CD4-positive, CD25-positive, alpha-beta regulatory T cell (primary cell): ENCODE measurements at places on chromosomes 2 and 18.

DNA sequence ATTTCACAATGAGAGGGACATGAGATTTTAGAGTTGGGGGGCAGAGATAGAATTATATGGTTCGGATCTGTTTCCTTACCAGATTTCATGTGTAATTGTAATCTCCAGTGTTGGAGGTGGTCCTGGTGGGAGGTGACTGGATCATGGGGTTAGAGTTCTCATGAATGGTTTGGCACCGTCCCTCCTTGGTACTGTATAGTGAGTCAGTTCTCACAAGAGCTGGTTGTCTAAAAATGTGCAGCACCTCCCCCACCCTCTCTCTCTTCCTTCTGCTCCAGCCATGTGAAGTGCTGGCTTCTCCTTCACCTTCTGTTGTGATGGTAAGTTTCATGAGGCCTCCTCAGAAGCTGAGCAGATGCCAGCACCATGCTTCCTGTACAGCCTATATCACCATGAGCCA lies 138.1 kb downstream of the SCG2 start:
- no peak for DNase-seq

- DNase-seq = no peak
These were observed 220.4 kb upstream of the SLC35G4 start for GRCh38 chr18:11388755-11389680.

GRCh38 chr2:26911911-26912861 lies 58.3 kb upstream of the MAPRE3 start:
- no peak for DNase-seq

DNA sequence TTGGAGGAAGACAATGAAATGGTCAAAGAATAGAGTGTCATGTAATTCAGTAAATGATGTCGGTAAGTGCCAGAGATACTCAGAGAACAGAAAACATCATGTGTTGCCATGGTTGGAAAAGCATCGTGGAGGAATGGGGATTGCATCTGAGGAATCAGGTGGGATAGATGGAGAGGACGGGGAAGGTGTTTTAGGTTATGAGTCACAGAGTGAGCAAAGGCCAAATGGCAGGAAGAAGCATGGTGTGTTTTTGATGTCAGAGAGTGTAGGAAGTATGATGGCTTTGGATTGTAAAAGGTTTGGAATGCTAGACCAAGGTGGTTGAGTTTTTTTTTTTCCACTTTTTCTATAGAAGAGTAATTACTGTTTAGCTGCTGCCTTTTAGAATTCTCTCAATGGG lies 27.5 kb upstream of the CD28 start:
- DNase-seq = no peak

GRCh38 chr2:202378001-202378400 lies 1.9 kb downstream of the BMPR2 start:
- DNase-seq = no peak

- DNase-seq = no peak
These were observed 114.9 kb downstream of the NCK2 start for GRCh38 chr2:105859694-105859951.

DNA sequence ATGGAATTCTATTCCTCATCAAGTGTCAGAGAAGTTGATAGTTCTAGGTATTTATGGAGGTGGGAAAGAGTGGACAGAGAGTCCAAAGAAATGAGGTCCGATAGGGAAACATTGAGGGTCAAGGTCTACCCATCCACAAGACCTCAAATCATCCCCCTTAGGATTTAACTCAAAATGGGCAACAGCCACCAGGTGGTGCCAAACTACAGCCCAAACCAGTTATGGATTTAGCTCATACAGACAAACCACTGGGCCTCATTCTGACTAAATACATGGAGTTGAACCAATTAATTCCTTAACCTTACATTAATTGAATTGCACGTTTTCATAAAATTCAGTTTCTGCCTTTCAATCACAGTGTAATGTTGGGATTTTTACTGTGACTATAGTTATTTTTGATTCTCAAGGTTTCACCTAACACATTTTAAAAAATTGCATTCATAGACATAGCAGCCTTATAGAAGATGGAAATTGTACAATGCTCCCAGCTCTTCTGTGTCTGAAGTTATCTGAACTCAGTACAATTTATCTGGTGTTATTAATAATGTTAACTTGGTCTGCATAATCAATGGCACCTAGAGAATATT lies 98.2 kb upstream of the HNMT start:
- no peak for DNase-seq

DNA sequence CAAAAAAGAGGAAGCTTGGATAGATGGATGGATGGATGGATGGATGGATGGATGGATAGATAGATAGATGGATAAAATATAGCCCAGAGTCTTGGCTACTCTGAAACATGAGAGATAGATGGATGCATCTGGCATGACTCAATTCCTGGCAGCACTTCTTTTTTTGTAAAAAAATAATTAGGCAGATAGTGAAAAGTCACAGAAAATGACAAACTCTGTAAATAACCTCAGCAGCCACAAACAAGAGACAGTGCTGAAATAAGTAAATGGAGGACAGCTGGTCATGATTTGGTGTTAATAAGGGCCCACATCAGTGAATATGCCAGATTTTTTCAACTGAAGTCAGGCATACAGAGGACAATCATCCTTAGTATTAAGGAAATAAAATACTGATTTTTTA lies 585.0 kb upstream of the GCFC2 start:
- no peak for DNase-seq

- DNase-seq = no peak
These were observed 62.9 kb downstream of the SETBP1 start for GRCh38 chr18:44743631-44744030.

- DNase-seq = no peak
These were observed 5.9 kb downstream of the LBX2 start for GRCh38 chr2:74493546-74493945.

- no peak for DNase-seq
These were observed 175.4 kb downstream of the MAIP1 start for GRCh38 chr2:200130762-200131166.

GRCh38 chr2:203578759-203579643 lies 43.9 kb upstream of the RAPH1 start:
- DNase-seq = peak; percentile 75

DNA sequence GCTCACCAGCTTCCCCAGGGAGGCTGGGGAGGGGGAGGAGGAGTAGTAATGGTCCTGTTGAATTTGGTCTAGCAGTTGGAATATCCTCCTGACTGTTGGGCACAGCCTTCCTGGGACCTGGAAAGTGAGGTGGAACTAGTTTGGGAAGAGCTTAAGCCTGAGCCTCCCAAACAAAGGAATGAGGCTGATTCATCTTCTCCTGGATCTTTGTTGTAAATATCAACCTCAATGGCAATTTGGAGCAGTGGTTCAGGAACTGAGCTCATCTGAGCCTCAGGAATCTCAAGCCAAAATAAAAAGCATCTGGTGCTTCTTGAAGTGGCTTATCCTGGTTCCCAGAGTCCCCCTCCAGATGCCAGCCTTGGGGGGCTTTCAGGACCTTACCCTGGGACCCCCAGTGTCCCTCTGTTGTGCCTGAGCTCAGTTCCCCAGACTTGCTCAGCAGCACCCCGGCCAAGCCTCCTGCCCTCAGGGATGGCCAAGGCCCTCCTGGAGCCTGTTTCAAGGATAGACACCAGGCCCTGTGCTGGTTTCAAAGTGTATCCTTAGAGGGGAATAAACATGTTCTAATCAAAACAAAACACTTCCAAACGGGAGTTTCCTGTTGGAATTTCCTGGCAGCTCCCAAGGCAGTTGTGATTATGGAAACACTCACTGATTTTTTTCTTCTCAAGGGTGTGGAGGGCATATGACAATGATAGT lies 112.6 kb downstream of the DDX1 start:
- no peak for DNase-seq

GRCh38 chr2:150626934-150627411 lies 139.5 kb upstream of the RND3 start:
- DNase-seq = no peak

DNA sequence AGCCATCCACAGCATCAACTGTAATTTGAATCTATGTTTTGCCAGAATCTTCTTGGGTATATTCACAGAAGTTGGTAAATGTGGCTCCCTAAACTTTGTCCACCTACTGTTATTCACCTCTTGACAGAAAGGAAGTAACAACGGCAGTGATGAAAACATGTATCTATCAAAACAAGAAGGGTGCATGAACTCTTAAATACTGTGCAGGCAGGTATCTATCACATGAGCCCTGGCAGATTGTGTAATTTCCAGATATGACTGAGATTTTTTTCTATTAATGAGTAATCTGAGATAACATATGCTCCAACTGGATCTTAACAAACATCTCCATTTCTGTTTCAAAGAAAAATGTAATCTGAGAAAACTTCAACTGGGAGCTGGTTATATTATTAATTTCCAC lies 36.6 kb downstream of the SFT2D3 start:
- no peak for DNase-seq

DNA sequence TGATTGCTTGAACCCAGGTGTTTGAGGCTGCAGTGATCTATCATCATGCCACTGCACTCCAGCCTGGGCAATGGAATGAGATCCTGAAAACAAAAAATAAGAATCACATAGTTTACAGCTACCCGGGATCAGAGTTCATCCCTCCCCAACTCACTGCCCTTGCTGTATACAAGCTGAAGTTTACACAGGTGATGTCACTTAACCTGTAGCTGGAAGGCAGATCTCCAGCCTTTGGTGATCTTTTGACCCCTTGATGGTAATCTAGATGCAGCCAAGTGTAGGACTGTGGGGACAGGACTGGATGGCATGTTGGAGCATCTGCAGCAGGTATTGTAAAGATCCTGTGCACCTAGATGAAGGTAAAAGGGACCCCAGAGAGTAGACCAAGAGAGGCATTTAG lies 66.7 kb upstream of the SLC14A2 start:
- no peak for DNase-seq

- DNase-seq = no peak
These were observed 797.7 kb downstream of the MBD2 start for GRCh38 chr18:53426666-53427184.

DNA sequence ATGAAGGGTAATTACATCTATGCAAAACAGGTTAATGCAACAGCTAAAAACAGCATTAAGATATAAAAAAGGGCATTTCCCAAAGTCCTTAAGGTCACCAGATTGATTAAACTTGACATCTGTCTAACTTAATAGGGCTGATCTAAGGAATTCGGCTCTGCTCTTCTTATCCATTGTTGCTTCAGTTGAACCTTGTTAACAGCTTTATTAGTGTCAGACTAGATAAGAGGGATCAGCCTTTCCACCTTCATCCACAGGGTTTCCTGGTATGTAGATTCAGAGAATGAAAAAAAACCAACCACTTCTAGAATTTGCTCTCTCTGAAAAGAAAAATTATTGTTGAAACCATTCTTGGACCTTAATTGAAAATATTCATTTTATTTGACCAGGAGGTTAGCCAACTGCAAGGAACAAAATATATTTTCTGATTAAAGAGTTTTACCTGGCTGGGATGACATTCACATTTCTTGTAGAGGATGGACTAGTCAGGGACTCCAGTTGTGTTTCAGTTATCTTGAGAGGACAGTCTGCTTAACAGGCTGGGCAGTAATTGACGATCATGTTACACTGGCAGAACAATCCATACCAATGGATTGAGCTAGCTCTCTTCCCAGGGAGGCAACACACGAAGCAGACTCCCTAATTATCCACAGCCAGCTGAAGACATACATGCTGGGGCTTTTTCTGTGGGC lies 357.4 kb upstream of the ACVR2A start:
- DNase-seq = no peak

- DNase-seq = no peak
These were observed 97.6 kb upstream of the TMEM178A start for GRCh38 chr2:39568116-39568515.

- no peak for DNase-seq
These were observed 37.9 kb downstream of the EHD3 start for GRCh38 chr2:31271851-31272267.

GRCh38 chr2:221715523-221716247 lies 143.6 kb upstream of the EPHA4 start:
- DNase-seq = no peak
